AG04449 (cell line): ENCODE measurements at places on chromosomes 13 and 19.

GRCh38 chr13:77784515-77784914 lies 87.0 kb downstream of the SLAIN1 start:
- no peak for DNase-seq

GRCh38 chr19:18170714-18171255 lies 2.8 kb upstream of the IFI30 start:
- DNase-seq, result no peak

DNA sequence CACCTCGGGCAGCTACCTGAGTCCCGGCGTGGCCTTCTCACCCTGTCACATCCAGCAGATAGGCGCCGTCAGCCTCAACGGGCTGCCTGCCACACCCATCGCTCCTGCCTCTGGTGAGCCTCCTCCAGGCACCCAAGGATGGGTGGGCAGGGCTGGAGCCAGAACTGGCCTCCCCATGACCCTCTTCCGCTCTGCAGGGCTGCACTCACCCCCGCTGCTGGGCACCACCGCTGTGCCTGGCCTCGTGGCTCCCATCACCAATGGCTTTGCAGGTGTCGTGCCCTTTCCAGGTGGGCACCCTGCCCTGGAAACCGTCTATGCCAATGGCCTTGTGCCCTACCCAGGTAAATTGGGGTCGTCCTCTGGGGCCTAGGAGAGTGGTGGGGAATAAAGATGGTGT lies 57.7 kb downstream of the CELF5 start:
- no peak for DNase-seq

GRCh38 chr13:29664591-29664990 lies 69.1 kb upstream of the SLC7A1 start:
- DNase-seq, result no peak

DNA sequence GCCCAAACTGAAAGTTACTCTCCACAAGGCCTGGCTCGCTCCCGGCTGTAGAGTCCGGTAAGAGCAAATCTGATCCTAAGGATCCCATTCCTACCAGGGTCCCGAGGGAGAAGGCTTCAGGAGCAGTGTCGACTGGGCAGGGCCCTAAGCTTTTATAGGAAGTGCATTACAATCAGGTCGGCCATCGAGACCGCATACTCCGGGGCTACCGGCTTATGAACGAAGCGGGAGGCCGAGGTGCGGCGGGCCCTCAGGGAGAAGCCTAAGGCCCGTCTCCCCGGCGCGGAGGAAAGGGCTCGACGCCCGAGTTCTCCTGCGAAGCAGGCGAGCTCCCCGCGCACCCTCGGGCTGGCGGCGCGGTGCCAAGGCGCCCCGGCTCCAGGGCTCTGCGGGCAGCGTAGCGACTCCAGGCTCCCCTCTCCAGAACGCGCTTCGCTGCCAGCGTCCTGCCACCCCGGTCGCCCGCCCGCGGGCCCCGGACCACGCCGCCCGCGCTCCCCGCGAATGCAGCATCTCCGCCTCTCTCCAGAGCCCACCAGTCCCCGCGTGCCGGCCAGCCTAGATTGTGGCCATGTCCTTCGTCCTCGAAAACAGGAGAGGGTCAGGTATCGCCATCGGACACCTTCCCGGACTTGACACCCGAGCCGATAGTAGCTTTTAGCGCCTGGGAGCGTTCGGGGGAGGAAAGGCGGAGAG lies 1.4 kb downstream of the EFNB2 start:
- DNase-seq, result no peak
